Hindlimb muscle (tissue), 1 donor: ENCODE measurements at places on chromosomes 2 and 18.

- DNase-seq, result no peak
Measured at GRCh38 chr2:128879161-128879560, 560.5 kb upstream of the HS6ST1 start.

- no peak for DNase-seq
Measured at GRCh38 chr2:101828673-101829334, 131.3 kb downstream of the MAP4K4 start.

- no peak for DNase-seq
Measured at GRCh38 chr2:129883121-129883520, 96.3 kb upstream of the RAB6C start.

- no peak for DNase-seq
Measured at GRCh38 chr2:224957540-224958461, 84.5 kb downstream of the DOCK10 start.

- DNase-seq, result no peak
Measured at GRCh38 chr2:159891917-159892730, 94.1 kb upstream of the CD302 start.

- no peak for DNase-seq
Measured at GRCh38 chr18:73924836-73925235, 222.8 kb downstream of the FBXO15 start.

DNA sequence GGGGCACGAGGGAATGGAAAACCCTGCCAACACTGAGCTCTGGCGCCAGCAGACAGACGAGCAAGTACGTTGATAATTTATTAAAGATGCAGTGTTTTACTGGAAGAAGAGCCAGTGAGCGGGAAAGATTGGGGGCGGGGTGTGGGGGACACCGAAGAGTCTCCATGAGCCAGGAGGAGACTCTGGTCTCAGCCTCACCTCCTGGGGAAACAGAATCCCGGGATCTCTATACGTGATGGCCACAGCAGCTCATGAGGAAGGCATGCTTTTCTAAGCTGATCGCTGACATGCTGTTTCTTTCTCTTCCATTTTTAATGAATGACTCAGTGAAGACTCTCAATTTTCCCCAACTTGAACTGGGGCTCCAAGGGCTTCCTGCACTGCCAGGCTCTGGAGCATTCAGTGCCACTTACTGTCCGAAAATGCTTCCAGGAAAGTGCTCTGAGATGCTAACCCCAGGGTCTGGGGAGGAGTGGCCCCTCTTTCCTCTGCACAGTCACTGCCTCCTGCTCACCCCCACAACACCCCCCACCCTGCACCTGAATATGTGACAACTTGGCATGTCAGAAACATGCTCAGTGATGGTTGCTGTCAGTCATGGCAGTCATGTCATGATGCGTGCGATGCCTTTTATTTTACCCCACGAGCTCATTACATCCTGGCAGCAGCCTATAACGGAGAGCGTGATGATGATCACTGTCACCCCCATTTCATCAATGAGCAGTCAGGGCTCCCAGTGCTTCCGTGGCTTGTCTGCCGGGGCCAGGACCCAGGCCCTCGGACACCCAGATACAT lies 164.2 kb upstream of the CAPN13 start:
- DNase-seq, result no peak

DNA sequence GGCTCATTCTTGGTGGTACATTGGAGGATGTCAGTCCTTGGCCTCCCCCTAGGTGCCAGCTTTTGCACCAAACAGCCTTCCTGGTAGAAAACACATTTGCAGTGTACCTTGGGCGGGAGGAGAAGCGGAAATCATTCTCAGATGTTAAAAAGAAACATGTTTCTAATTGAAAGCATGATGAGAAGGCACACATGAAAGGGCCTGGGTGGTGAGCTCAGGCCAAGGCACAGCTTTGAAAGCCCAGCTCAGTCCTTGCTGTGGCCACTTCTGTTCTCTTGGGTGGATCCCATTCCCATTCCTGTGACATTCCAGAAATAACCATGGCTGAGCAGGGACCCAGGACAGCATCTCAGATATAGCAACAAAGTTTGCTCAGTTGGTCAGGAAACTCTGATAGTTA lies 71.5 kb downstream of the LTBP1 start:
- DNase-seq, result no peak

DNA sequence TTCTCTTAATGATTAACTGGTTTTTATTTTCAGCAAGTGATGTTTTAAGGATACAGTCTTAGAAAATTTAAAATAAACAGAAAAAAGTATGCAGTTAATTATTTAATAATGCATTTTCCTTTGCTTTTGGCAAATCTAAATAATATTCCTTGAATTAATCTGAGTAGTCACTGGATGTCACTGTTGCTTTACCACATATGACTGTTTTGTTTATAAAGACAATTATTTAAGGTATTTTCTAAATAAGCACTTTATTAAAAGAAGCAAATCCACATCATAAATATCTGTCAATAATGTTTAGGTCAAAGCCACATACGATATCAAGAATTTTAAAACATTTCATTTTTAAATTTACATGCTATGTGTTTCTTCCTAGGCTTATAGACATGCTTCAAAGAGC lies 40.6 kb upstream of the TFPI start:
- no peak for DNase-seq
